ENCODE measurements at places on chromosomes 5 and 9. TPM values are rescaled to one million over a fixed set of nuclear protein-coding genes. Genes with fewer than 3 reads are reported as not detected.

The IL31RA gene
- total RNA-seq: 0.76 TPM

The LOX gene
- 1,031 TPM for total RNA-seq

The ITK gene
- not detected for total RNA-seq

The POLR1E gene
- 26.6 TPM for total RNA-seq

The MSMP gene
- total RNA-seq: 0.43 TPM

The GPR150 gene
- 0.40 TPM for total RNA-seq

The AFAP1L1 gene
- total RNA-seq: 14.9 TPM

The CORO2A gene
- 0.73 TPM for total RNA-seq

The GRXCR2 gene
- not detected for total RNA-seq

The ADGRD2 gene
- not detected for total RNA-seq

The PCDHA1 gene
- total RNA-seq: not detected

The TLR4 gene
- 35.8 TPM for total RNA-seq

The IL13 gene
- not detected for total RNA-seq

The IL5 gene
- not detected for total RNA-seq

The RAB3C gene
- total RNA-seq: not detected

The SOHLH1 gene
- total RNA-seq: not detected

The CTXN3 gene
- total RNA-seq: not detected

The PCDHA8 gene
- 0.07 TPM for total RNA-seq

The FAM78A gene
- 0.69 TPM for total RNA-seq

The PTCD2 gene
- total RNA-seq: 11.9 TPM

The HNRNPK gene
- total RNA-seq: 491 TPM

The CKMT2 gene
- total RNA-seq: 15.1 TPM

The COL15A1 gene
- total RNA-seq: 229 TPM

The HRCT1 gene
- total RNA-seq: 0.59 TPM

The HTR4 gene
- total RNA-seq: 0.07 TPM

The TAF1L gene
- total RNA-seq: under 0.01 TPM

The KCNV2 gene
- total RNA-seq: not detected

The SHISAL2B gene
- not detected for total RNA-seq

The HEMGN gene
- total RNA-seq: not detected

The SLC27A6 gene
- total RNA-seq: 0.13 TPM

The NSUN2 gene
- total RNA-seq: 48.1 TPM

The TMEM252 gene
- total RNA-seq: not detected

The DEPDC1B gene
- 0.63 TPM for total RNA-seq

The TEX48 gene
- total RNA-seq: not detected

The GRM6 gene
- total RNA-seq: not detected

The CDKN2A gene
- total RNA-seq: 6.6 TPM

The INSL4 gene
- not detected for total RNA-seq

The FCN1 gene
- not detected for total RNA-seq

The CCIN gene
- total RNA-seq: 3.6 TPM

The FBP2 gene
- not detected for total RNA-seq

The LECT2 gene
- total RNA-seq: not detected

The PCDHGA3 gene
- total RNA-seq: 0.79 TPM
